ENCODE measurements at places on chromosomes 2 and 18. TPM values are rescaled to one million over a fixed set of nuclear protein-coding genes. Genes with fewer than 3 reads are reported as not detected.

Gene INPP5D
- 45.3 TPM for total RNA-seq

Gene C2orf92
- 0.88 TPM for total RNA-seq

Gene TMEM18
- 22.2 TPM for total RNA-seq

- DNase-seq: no peak
These were observed 79.1 kb upstream of the GRB14 start for GRCh38 chr2:164700390-164700789.

DNA sequence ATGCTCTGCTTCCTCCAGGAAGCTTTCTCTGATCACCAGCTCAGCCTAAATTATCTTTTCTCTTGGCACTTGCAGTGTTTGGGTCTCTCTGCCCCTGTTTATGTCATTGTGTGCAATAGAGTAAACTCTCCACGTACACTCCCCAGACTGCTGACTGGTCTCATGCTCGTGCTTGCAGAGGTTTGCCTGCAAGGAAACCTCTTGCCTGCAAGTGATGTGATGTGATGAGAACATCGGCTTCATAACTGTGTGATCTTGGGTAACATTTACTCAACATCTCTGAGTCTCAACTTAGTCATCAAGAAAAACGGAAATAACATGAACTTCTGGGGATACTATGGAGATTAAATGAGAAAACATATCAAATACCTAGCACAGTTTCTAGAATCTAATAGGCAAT lies 92.3 kb downstream of the BIN1 start:
- peak; percentile 59 for DNase-seq

DNA sequence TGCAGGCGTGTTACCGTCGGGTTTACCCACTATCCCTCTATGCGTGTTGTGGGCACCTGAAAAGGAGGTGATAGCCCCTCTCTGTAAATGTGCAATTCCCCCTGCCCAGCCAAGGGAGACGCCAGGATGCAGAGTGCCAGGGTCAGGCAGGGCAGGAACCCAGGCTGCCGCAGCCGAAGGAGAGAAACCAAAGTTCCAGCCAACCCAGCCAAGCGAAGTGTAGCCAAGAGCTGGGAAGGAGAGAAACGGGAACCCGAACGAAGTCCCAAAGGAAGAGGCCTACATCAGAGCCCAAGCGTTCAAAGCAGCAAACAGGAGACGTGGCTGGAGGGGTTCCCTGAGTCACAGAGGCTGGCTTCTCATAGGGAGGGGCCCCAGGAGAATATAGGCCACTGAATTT lies 24.2 kb upstream of the SPR start:
- no peak for DNase-seq

GRCh38 chr2:223947711-223948205 lies 2.6 kb upstream of the WDFY1 start:
- DNase-seq: no peak

- DNase-seq: no peak
These were observed 8.0 kb upstream of the D2HGDH start for GRCh38 chr2:241726459-241726858.

DNA sequence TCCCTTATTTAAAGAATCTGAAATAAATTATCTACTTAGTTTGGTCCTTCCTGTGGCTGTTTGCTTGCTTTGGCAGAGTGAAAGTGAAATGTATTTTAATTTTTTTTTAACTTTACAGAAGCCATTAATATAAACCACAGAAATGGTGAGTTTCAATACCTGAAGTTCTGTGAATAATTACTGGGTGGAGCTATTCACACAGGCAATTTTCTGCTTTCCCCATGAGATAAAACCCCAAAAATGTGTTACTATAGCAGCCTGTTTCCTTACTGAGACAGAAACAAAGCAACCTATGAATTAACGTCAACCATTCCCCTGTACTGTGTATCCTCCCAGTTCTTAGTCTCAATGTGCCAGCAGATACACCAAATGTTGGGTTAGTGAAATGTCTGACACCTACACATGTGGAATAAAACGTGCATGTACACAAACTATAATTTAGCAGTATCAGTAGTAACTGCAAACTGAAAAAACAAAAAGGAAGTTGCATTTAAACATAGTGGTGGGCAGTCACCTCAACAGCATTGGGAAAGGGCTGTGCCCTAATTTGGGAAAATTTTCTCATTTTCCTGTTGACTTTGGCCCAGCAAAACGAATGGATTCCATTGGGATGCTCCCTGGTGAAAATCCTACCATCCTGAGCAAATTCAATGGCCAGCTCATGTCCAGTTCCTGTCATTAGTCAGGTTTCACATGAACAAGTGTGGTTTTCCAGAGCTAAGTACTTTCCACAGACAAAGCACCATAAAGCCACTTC lies 73.1 kb upstream of the RMDN2 start:
- peak; percentile 44 for DNase-seq

- DNase-seq: peak; percentile 86
These were observed 25.3 kb downstream of the CRIM1 start for GRCh38 chr2:36380624-36381481.

DNA sequence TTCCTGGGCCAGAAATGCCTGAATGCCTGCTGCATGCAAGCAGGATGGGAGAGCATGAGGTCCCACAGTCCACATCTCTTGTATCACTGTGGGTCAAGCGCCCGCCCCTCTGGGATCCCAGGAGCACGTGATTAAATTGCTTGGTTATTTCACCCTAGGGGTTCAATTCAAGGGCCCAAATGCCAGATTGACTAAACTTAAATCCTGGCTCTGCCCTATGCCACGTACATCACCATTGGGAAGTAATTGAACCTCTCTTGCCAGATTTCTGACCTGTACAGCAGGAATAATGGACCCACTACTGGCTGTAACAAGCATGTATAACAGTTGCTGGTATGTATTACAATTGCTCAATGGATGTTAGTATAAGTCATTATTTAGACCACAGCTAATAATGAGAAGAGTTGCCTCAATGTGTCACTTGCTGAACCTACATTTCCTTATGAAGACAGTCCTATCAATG lies 19.9 kb downstream of the FHL2 start:
- DNase-seq: no peak
